ENCODE measurements at places on chromosomes 6 and 20.
A peak's percentile ranks its signal among the peaks of the same experiment; 100 is the strongest.

GRCh38 chr6:33091957-33092356, 16.2 kb downstream of the HLA-DPB1 start:
- DNase-seq, result no peak

DNA sequence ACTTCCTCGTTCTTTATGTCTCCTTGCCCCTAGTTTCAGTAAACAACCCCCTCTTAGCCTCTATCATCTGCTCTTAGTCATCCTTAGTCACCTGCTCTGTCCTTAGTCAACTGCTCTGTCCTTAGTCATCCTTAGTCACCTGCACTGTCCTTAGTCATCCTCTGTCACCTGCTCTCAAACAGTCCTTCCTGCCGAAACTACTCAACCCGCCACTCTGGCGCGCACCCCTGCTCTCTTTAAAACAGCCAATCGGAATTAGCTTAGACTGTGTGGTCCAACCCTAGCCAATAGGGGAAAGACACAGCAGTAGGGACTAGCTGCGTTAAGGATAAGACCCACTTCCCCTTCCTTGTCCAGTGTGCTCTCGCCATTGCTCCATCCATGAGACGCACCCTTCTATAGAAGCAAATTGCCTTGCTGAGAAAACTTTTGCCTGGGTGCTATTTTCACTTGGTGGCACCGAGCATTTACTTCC, 73.9 kb downstream of the BACH2 start:
- DNase-seq, result no peak

- no peak for DNase-seq
These were observed 8.9 kb downstream of the SLC22A2 start for GRCh38 chr6:160249671-160250070.

- peak; percentile 41 for DNase-seq
These were observed 379.3 kb downstream of the CD109 start for GRCh38 chr6:74075323-74075722.

DNA sequence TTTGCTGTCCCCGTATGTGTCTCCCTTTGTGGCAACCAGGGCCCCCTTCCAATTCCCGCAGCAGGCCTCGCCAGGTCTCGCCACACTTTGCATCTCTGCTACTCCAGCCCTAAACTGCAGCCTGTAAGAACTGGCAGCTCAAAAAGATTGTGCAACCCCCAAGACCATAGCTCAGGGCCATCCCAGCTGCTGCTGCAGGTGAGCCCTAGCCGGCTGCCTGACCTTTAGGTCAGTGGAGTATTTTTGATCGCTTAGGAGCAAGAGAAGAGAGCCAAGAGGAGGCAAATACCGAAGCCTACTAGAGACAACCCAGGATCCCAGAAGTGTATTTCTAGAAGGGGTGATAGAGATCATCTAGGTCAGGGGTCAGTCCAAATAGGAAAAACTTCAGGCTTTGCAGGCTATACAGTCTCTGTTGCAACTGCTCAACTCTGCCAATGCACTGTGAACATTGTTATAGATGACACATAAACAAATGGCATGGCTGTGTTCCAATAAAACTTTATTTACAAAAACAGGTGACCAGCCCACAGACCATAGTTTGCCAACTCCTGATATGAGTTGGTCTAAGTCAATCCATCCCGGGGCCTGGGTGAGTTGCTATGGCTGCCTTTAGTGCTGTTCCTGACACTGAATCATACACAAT, 138.4 kb downstream of the EYA2 start:
- DNase-seq, result no peak

DNA sequence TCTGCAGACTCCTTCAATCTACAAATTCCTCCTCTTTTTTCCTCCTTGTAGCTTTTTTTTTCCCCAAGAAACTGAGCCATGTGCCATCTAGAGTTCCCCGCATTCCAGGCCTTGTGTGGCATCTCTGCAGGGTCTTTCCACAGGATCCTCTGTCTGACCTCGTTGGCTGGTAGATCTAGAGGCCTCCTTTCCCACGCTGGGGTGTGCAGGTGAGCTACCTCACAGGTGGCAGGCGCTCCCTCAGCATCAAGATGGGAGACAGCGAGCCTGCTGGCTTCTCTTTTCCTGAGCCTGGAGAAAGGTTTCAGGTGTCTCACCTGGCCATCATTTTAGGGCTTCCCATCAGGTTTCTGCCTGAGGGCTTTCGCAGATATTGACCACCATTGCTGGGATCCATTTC, 9.6 kb upstream of the NELFCD start:
- DNase-seq, result no peak

GRCh38 chr20:52219441-52219840, 27.9 kb upstream of the ZFP64 start:
- DNase-seq, result peak; percentile 22

GRCh38 chr6:148954461-148954860, 207.6 kb downstream of the UST start:
- DNase-seq, result no peak

DNA sequence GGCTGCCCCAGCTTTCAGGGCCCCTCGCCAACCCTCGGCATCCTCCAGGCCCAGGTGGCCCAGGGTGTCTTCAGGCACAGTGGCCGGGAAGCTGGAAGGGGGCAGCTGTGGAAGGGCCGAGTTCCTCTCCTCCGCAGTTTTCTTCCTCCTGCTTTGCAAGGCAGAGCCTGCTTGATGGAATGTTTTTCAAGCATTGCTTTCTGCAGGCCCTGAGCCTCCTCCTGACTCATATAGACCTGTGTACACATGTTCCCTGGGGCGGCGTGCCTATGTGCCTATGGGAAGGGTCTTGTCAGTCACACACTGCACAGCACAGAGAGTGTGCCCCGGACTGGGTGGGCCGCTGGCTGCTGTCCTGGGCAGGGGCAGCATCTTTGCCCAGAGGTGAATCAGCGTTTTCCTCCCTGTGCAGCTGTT, 107.5 kb downstream of the ERMARD start:
- no peak for DNase-seq

- DNase-seq, result no peak
These were observed 27.8 kb upstream of the TMEM14A start for GRCh38 chr6:52643158-52643557.

GRCh38 chr6:79031821-79032590, 46.0 kb downstream of the PHIP start:
- DNase-seq, result no peak

- DNase-seq, result no peak
These were observed 169.1 kb upstream of the SASH1 start for GRCh38 chr6:148173548-148173947.

DNA sequence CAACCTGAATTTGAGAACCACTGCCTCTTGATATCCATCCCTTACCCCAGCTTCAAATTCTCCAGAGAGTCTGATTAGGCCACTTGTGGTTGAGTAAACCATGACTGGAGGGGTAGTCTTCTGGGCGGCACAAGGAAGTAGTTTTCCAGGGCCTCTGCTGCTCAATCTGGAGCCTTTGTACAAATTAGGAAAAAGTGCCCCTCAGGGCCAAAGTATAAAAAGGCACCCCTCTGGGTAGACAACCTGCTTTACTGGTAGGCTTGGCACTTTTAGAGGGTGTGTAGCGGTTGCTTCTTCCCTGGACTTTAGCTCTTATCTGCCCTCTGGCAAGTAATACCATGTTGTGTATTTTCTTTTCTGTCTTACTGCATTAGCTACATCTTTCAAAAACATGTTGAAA, 32.9 kb upstream of the RPL7L1 start:
- DNase-seq, result no peak

- DNase-seq, result peak; percentile 40
These were observed 212.1 kb upstream of the PHACTR1 start for GRCh38 chr6:12504325-12504966.

DNA sequence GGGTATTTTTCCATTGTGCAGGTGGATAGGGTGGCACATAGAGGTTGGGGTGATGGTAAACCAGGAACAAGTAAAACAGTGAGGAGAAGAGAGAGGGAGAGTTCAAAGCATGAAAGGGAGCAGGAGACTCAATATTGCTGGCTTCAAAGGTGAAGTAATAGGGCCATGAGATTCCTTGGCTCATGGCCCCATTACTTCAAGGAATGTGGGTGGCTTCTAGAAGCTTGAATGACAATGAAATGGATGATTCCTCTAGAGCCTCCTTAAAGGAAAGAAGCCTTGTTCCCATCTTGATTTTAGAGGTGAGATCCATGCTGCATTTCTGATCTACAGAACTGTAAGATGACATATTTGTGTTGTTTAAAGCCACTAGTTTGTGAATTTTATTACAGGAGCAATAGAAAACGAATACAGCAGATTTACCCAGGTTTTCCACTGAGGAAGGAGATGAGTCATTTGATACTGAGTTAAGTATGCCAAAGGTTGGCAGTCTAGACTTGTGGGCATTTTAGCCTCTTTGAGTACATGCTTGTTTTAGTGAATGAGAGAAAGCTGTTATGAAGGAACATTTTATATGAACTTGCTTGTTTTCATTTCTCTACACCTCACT, 110.4 kb downstream of the PLCB4 start:
- DNase-seq, result no peak

DNA sequence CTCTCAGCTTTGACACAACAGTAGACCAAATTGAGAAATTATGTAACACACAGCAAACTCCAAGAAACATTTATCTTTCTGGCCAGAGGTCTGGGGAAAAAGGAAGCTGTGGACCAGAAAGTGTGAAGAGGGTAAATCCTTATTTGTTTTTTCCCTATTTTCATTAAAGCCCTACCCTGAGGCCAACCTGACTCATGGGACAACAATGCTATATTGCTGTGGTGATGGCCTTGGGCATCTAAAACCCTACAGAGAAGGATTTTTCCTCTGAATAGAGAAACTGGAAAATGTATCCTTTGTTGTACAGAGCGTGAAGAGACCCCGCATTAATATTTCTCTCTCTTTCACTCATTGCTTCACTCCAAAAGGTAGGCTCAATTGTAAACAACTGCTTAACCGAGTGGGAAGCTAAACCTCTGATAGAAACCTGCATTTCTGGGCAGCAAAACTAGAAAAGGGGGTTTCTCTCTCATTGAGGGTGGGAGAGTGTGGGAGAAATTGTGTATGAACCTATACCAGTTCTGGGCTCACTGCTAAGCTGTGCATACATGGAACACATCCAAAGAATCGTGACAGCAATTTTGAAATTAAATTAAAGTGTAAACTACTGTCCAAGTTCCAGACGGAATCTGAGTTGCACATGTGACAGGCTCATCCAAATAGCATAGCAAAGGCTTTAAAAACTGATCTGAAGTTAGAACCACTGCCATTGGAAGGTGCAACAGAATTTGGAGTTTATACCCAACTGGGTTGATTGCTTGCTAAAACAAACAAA, 175.5 kb downstream of the CLVS2 start:
- DNase-seq, result no peak

- no peak for DNase-seq
These were observed 71.5 kb downstream of the RTN4IP1 start for GRCh38 chr6:106557837-106558236.

- no peak for DNase-seq
These were observed 52.3 kb downstream of the ABHD12 start for GRCh38 chr20:25338112-25339023.

- DNase-seq, result peak; percentile 70
These were observed 679.5 kb upstream of the NRSN1 start for GRCh38 chr6:23446469-23446967.

DNA sequence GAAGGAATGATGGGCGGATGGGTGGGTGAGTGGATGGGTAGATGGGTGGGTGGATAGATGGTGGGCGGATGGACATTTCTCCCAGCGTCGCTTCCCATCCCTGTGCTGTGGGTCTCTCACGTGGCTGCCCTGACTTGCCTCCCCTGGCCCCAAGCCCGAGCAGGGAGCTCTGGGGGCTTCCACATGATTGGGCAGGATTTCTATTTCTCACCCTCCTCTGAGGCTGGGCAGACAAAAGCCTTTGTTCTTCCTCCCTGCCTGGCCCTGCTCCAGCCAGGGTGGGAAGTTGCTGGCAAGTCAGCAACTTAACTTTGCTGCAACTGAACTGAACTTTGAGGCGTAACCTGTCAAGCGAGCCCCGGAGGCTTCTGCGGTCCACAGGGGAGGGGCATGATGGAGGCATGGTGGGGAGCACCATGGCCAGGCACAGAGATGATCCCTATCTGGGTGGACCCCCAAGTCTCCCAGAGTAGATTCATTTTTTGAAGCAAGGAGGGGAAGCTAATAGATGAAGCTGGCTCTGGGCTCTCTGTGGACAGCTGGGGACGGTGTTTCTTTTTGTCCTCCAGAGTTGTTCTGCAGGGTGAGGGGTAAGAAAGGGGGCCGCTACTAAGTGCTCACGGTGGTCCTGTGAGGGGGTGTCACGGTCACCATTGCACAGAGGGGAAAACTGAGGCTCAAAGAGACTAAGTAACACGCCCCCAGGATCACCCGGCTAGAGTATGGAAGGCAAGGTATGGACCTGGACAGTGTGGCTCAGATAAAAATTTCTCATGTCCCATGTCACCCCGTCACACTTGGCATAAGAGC, 140.1 kb downstream of the CEBPB start:
- DNase-seq, result no peak

DNA sequence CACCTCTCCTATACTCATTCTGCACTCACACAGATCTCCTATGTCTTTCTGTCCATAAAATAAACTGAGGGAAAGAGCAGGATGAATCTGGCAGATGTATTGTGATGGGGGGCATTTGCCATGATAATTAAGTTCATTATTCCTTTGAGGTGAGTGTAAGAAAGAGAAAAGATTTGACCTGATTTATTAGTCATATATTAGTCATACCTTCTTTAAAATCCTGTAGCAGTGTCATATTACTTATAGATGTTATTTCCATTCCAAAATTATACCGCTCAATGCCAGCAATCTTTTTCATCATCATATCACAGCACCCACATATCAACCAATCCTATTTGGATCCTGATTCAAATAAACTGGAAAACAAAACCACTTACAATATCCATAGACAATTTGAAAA, 733.3 kb upstream of the SLC35B3 start:
- DNase-seq, result no peak

DNA sequence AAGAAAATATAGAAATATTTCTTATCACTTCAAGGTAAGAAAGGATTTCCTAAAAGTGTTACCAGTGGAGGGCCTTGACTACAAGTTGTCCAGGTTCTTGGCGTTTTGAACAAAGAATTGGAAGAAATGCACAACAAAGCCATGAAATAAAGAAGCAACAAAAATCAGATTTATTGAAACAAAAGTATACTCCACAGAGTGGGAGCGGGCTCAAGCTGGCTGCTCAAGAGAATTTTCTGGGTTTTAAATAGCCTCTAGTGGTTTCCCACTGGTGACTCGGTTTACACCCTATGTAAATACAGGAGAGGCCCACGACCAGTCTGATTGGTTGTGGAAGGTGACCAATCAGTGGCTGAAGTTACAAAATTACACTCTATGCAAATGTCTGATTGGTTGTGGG, 64.2 kb downstream of the SAMD3 start:
- no peak for DNase-seq

- no peak for DNase-seq
These were observed 20.8 kb upstream of the ERVFRD-1 start for GRCh38 chr6:11132194-11132888.

GRCh38 chr6:143596866-143597265, 80.9 kb upstream of the PHACTR2 start:
- no peak for DNase-seq

GRCh38 chr6:134525190-134525868, 207.4 kb upstream of the SGK1 start:
- DNase-seq, result no peak

- no peak for DNase-seq
These were observed 63.9 kb upstream of the MCHR2 start for GRCh38 chr6:100057941-100058340.
